ENCODE measurements at places on chromosomes 3 and 15.
A peak's percentile ranks its signal among the peaks of the same experiment; 100 is the strongest.

DNA sequence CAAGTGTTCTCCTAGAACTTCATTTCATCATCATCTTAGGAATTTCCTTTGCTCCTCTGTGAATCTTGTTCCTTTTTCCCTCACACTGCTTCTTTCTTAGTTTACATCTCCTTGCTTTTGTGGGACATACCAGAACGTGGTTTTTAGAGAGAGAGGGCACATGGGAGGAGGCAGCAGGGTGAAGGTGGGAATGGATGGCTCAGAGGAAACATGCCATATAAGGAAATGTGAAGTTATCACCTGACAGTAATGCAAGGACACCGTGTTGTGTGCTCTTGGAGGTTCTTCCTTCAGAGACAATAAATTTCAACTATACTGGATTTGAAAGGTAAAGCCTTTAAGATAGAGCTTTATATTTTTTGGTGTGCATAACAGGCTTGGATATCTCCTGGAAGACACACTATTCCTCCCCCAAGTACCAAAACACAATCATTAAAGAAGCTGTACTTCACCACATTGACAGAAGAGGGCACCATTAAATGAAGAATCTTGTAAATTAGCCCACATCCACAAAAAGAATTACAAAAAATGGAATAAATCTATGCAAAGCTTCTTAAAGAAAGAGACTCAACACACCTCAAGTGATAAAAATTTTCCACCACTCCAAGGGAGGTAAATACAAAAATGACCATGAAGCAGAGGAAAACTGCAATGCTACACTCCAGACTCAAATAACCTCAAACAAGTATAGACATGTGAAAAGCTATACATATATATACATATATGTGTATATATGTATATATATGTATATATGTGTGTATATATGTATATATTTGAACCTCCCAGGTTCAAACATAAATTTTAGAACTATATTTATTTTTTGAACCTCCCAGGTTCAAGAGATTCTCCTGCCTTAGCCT lies 26.1 kb downstream of the RPL39L start:
- DNase-seq, result no peak

DNA sequence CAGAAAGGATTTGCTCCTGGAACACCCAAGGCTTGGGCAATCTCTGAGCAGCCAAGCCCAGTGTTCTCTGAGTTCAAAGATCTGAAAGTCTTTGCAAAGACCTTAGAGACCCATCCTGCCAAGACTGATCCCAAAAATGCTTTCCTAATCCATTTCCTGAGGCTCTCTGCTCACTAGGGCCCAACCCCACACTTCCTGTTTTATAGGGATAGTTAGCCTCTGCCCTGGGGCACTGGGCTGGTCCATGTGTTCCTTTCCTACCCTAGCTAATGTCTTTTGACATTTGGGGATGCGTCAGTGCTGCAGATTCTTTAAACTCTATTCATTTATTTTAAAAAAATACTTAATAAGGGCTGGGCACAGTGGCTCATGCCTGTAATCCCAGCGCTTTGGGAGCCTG lies 372.7 kb downstream of the ROBO2 start:
- DNase-seq, result no peak

DNA sequence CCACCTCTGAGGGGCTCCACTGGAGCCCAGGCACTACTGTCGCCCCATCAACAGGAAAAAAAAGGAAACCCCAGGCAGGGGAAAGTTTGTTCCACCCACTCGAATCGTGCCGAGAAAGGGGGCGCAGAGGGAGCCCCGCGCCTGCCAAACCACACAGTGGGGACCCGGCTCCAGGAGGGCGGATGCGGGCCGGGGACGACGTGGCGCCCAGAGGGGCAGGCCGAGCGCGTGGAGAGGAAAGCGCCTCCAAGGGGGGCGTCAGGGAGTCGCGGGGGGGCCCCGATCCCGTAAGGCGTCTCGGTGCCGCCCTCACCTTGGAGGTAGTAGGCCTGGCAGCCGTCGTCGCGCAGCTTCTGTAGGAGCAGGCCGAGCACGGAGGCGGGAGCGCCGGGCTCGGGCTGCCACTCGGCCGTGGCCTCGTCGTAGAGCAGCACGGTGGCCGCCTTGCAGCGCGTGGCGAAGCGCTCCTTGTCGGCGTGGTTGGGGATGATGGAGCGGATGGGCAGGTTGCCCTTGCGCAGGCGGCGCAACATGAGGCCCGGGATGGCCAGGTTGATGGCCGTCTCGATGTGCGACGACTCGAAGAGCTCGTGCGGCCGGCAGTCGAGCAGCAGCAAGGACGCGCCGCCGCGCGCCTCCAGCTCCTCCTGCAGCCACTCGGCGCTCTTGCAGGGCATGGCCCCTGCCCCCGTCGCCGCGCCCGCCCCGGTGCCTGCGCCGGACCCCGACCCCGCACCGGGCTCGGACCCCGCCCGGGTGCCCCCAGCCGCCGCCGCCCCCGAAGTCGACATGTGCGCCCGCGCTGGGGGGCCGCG lies 627 bp downstream of the DUSP7 start:
- no peak for DNase-seq

DNA sequence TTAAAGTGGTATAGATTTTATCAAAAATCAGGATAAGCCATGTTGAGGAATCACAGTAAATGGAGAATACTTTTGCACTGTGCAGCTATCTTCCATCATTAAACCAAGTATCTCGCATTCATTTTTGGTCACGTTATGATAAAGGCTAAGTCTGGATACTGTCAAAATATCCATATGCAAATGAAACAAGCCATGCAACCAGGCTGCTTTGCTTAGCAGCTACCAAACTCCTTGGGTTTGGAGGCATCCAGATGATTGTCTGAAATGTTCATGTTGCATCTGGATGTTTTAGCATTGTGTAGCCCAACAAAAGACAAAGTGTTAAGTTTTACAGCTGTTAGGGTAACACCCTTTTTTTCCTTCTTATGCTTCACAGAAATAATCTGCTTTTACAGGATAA lies 322.9 kb upstream of the MDFIC2 start:
- no peak for DNase-seq

- no peak for DNase-seq
Observed at GRCh38 chr15:91776104-91776503, 77.4 kb upstream of the SLCO3A1 start.

GRCh38 chr3:124372775-124373174 lies 357.5 kb upstream of the UMPS start:
- no peak for DNase-seq

- DNase-seq, result peak; percentile 21
Observed at GRCh38 chr3:129934234-129935123, 40.0 kb upstream of the TRH start.
